ENCODE measurements at places on chromosomes 6 and 20.

DNA sequence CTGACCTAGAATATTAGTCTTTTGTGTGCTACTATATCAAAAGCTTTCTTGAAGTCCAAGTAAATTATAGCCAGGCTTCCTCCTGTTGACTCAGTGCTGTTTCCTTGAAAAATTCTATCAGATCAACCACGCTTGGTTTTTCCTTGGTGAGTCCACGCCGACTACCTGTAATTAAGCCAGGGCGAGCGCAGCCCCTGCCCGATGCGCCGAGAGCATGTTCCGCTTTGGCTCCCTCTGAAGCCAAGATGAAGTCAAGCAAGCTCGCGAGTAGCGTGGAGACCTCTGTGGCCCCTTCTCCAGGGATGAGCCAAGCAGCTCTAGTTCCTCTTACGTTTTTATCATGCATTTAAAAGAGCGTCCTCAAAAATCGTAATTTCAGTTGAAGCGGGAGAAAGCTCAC lies 641.2 kb downstream of the CDH26 start:
- DNase-seq: no peak

DNA sequence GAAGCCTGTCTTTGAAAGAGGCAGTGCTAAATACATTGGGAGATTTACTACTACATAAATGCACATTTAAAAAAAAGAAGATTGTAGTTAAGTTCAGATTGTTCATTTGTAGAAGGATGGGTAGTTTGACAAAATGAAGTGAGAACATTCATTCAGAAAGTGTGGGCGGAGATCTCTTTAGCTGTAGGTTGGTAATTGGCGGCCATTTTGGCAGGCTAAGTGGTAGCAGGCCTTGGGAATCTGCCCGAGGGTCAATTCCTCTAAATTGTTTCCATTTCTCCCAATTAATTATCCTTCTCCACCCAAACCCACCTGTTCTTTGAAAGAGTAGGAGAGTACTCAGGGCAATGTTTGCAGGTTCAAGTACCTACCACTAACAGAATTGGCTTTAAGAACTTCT lies 17.9 kb downstream of the SOX4 start:
- no peak for DNase-seq

DNA sequence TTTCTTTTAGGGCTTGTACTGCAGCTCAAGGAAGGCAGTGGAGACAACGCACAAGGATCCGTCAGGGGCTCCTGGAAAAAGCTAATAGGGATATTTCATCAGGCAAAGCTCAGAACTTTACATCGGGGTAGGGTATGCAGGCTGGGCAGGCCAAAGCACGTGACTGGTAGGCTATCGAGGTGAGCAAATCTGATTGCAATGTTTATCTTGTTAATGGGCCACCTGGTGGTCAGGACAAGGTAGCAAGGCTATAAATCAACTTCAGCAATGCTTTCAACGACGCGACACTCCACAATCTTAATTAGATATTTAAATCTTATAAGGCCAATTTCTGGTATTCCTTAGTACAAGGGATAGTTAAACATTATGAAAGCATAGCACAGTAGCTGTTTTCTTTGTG lies 1302.8 kb upstream of the EYS start:
- DNase-seq: no peak

DNA sequence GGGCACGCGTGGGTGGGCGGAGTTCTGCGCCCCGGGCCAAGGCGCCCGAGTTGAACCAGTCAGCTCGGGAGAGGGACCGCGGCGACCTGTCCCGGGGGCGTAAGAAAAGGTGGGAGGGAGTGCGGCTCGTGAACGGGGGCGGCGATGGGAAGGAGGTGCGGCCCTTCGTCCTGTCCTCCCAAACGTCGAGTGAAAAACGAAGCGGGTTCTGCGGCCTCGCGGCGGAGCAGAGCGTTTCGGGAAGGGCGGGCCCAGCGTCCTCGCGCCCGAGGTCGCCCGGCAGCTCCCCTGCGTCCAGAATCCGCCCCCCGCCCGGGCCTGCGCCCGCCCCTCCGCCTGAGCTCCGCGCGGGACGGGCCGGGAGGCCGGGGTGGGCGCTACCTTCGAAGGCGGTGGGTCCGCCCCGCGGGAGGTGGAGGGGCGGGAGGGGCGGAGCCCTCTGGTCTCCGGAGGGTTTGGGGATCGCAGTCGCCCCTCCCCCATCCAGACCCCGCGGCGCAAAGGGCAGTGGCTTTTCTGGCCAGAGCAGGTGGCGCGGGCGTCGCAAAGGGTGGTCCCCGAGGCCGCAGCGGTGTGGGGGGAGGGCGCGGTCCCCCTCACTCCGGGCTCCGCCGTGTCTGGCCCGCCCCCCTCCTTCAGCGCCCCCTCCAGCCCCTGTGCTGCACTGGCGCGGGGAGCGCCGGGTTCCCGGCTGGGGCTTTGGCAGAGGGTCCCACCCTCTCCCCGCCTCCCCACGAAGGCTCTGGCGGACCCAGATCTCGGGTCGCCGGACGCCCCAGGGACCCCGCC lies 838 bp downstream of the STMN3 start:
- DNase-seq: no peak

GRCh38 chr6:146210406-146211083 lies 181.7 kb downstream of the GRM1 start:
- no peak for DNase-seq

GRCh38 chr6:150994026-150994425 lies 128.5 kb downstream of the MTHFD1L start:
- DNase-seq: no peak

GRCh38 chr6:150229436-150230163 lies 86.8 kb downstream of the PPP1R14C start:
- no peak for DNase-seq

DNA sequence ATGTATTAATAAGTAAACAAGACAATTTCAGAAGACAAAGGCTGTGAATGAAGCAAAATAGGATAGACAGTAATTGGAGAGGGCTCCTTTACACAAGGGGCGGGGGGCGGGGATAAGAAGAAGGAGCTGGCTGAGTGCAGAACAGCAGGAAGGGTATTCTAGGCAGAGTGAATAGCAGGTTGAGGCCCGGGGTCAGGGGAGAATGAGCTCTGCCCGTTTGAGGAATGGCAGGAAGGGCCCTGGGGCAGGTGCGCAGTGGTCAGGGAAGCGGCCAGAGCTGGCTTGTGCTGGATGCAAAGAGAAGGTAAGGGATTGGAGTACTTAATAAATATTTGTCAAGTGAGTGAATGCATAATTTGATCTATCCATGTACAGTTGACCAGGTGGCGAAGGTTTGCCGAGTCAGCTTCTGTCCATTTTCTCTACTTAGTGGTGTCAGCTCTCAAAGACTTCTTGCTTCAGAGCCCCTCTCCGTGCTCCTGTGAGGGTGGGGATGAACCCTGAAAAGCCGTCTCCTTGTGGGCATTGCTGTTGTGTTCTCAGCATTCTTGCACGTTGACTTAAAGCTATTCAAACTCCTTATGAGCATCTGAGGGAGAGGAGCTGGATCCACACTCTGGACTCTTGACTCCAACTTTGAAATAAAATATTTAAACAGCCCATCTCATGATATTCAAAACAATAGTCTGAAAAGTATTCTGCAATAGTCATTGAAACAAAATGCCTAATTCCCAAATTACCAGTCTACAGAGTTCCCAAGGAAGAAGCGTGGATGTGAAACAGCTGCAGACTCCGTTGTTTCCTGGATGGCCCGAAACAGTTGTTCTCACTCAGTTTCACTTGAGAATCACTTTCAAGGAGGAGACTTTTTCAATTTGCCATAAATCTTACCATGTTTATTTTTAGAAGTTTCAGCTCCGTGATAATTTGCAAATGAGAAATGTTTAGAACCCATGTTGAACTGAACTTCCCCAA lies 105.1 kb downstream of the EDN3 start:
- DNase-seq: no peak

DNA sequence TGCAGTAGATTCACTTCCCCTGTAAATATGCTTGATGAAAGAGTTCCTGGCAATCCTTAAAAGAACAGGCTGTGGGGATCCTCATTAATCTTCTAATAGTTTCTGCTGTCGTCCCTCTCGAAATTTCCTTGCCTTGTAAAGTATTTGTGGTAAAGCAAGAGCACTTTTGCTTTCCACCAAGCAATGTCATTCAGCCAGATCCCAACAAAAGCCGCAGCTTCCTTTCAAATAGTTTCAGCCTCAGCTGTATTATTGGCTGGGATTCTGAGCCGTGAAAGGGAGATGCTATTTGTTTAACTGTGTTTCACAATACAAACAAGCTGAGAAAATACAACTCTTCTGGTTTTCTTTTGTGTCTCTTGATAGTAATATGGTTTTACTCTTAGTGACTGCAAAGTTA lies 48.9 kb upstream of the EPHA7 start:
- peak; percentile 4 for DNase-seq

GRCh38 chr6:25178336-25179035 lies 100.7 kb upstream of the CARMIL1 start:
- no peak for DNase-seq

DNA sequence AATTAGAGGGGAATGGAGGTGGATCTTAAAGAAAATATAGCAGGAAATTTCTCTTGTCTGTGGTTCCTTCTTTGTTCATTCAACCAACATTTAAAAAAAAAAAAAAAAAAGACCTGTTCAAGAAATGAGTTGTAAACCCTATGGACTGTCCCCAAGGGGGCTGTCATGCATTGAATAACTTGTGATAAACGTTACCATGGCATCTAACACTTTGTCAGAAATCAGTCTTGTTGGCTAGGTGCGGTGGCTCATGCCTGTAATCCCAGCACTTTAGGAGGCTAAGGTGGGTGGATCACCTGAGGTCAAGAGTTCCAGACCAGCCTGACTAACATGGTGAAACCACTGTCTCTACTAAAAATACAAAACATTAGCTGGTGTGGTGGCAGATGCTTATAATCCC lies 381.7 kb downstream of the BCKDHB start:
- no peak for DNase-seq

DNA sequence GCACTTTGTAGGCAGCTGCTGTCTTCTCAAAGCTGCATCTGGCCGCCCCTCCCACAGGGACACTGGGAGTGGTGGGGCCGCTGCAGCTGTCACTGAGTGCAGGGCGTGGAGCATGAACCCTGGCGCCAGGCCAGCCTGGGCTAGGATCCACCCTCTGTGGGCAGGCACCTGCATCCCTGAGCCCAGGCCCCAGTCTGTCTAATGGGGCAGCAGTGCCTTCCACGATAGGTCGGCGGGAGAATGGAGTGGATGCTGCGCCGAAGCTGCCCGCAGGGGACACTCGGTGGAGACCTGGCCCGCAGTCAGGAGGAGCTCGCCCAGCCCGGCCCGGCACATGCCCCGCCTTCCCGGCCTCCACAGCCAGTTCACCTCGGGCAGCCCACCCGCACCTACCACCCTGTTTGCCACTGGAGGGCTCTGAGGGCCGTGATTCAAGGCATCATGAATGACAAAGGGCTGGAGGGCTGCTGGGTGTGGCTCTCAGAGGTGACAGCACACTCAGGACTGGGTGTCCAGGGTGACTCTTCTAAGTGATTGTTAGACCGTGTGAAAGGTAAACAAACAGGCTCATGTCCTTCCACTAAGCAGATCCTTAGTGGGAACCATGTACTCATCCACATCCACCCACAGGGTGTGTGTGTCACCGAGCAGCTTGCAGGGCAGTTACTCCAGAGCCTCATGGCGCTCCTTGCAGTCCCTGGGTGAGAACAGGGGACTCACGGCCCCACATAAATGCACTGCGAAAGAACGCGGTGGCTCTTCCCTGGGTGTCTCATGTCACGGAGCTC lies 133.9 kb downstream of the AGPAT4 start:
- DNase-seq: no peak

DNA sequence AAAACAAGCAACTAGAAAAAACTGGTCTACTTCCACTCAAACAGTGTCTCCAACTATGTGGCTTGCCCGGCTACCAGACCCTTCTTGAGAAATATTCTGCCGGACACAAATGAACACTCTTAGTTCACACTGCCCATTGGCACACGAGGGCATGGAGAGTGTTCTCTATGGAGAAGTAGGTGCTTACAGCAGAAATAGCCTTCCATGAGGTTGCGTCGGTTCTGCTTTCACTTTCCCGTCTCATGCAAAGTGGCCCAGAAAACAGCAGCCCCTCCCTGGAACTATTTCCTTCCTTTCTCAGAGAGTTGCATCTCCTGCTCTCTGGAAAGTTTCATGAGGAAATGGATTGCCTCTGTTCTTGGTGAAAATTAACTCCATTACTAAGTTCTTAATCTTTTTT lies 9.5 kb upstream of the HLA-DOA start:
- no peak for DNase-seq

DNA sequence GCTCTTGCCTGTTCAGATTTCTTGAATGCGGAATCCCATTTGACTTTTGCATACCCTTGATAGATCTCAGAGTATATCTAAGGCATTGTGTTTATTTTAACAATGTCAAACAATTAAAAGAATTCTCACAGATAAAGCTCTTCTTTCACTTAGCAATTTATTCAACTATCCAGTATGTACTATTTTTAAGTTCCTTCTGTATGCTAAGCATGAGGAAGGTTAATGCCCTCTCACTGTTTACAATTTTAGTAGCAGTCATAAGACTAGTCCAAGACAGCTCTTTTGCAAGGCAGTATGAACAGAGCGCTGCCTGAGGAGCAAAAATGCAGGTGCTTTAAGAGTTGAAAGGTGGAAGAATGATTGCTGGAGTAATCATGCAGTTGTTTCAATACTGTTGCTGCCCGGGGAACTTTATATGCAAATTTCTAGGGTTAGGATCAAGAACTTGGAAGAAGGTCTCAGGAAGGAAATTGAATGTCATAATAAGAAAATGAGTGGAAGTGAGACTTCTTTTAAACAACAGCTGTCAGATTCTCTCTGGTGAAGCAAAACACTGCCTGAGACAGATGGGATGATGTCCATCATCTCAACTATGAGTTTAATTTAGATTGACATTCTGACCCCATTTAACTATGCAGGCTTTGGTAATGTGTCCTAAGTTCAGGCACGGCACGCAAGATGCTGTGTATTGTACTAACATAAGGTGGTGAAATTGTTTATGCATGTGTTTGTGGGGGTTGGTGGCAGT lies 1303.5 kb upstream of the CITED2 start:
- no peak for DNase-seq

GRCh38 chr6:132228894-132229293 lies 172.4 kb downstream of the MOXD1 start:
- no peak for DNase-seq

DNA sequence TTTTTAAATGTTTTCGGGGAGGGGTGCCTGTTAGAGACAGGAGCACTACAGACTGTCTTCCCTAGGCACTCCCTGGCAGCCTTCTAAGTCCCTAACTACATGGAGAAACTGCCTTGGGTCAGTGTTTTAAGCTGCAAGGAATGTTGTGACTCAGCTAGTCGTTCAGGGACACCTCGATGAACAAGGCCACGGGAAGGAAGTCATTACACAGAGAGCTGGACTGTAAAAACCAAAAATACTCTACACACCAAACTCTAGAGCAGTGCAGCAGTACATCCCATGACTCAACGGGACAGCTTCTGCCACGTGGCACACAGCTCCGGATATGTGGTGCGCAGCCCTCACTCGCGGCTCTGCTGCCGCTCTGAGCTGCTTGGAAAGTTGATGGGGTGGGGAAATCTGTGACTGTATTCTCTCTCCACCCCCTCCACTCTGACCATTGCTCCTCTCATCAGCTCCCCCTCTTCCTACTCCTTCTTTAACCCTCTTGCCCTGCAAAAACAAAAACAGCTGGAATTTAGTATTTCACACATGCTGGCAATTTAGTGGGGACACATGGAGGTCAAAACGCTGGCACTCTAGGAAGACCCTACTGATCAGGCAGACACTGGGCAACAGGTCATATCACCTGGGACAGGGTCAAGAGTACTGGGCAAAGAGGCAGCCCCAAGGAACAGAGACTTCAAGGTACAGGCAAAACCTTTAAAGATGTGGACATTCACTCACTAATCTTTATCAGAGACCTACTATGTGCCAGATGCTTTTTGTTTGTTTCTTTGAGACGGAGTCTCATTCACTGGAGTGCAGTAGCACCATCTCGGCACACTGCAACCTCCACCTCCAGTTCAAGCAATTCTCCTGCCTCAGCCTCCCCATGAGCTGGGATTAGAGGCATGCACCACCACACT lies 10.9 kb upstream of the LPIN3 start:
- DNase-seq: peak; percentile 96
